ENCODE measurements at places on chromosomes 5 and 9.

DNA sequence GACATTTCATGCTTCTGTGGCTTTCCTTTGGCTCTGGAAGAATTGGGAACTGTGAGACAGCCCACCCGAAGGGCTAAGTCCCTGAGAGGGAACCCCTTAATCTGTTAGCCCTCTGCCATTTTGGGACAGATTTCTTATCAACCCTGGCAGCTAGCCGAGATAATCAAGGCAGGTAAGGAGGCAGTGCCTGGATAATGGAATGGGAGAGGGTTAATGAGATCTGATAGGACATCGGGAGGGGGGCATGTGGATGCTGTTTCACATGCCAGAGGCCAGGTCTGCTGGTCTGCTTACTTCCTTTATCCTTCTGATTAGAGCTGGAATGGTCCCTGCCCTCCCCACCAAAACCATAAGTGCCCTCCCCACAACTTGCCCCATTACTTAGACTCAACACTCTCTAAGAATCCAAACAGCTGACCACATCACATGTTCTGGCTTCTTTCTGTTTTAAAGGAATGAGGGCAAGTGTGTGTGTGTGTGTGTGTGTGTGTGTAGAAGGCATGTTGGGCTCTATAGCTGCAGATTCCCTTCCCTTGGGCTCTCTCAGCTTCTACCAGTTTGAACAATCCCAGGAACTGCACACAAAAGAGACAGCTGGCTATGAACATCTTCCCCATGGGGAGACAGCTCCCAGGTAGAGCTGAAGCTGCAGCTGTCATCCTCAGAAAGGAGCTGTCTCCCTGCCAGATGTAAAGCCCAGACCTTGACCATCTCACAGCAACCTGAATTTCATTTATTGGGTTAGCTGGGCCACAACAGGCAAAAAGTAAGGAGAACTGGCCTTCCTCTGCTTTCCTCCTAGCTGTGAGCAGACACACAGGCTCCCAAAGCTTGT lies 221.3 kb downstream of the PIK3R1 start:
- no peak for DNase-seq

DNA sequence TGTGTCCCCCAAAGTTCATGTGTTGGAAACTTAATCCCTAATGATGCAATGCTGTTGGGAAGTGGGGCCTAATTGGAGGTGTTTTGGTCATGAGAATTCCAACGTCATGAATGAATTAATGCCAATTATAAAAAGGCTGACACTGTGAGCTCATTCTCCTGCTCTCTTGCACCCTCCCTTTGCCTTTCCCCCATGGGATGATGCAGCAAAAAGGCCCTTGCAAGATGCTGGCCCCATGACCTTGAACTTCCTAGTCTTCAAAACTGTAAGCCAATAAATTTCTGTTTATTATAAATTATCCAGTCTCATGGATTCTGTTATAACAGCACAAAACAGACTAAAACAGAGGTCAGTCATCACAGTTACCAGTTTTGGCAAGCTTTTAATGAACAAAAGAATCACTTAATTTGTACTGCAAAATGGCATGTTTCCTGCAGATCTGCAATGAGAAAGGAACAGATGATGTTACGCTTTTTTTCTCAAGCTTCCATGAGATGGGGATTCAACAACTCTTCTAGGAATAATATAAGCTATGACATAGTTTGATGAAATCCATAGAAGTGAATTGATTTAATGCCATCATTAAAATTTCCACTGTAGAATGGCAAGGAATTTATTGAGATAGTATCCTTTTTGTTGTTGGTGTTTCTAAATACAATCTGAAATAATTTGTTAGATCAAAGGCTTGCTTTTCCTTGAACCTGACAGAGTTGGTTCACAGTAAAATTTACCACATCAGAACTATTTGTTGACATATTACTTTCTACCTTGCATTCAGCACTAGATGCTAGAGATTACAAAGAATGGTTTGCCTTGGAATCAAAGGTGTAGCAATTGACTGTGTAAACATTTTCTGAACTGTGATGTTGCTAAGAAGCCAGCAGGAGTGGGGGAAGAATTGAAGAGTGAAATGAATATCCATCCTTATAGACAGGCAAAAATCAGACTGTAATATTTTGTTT lies 29.3 kb upstream of the RFK start:
- no peak for DNase-seq

DNA sequence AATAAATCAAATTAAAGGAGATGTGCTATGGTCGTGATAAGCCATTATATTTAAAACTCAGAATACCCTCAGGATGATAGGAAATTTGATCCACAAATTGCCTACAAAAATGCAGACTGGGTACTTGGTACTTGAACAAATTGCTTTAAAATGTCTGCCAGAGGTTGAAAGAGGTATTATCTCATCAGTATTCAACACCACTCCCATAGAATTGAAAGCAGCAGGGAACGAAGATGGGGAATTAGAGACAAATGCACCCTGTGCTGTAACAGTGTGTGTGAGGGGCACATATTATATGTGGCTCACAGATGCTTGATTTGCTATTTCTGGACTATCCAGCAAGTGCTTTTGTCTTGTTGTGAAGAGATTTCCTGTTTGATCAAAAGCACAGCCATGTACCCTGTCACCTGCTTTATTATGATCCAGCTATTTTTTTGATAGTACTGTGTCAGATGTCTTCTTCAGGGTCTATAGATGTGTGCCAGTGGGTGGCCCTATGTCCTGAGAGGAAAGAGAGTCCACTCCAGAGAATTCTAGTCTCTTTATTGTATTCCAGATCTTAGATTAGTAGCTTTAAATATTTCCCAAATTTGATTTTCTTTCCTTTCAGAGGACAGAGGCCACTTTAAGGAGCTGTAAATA lies 120.1 kb downstream of the XRCC4 start:
- DNase-seq = no peak

DNA sequence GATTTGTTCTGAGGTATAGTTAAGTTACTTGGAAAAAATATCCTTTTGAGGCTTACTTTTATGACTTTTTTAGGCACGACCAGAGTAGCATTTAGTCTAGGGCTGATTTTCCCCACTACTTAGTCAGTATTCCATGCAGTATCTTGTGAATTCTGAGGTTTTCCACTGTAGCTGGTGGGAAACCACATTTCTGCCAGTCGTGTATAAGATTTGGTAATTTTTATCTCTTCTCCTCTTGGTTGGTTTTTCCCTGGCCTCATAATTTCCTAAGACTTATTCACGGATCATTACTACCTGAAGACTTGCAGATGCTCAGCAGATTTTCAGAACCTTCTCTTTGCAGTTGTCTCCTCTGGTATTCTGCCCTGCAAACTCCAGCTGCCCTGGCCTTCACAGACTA lies 23.5 kb downstream of the MTREX start:
- DNase-seq = no peak

GRCh38 chr5:138635265-138635664 lies 60.1 kb upstream of the HSPA9 start:
- no peak for DNase-seq

GRCh38 chr9:124969401-124969800 lies 28.5 kb upstream of the GOLGA1 start:
- no peak for DNase-seq

DNA sequence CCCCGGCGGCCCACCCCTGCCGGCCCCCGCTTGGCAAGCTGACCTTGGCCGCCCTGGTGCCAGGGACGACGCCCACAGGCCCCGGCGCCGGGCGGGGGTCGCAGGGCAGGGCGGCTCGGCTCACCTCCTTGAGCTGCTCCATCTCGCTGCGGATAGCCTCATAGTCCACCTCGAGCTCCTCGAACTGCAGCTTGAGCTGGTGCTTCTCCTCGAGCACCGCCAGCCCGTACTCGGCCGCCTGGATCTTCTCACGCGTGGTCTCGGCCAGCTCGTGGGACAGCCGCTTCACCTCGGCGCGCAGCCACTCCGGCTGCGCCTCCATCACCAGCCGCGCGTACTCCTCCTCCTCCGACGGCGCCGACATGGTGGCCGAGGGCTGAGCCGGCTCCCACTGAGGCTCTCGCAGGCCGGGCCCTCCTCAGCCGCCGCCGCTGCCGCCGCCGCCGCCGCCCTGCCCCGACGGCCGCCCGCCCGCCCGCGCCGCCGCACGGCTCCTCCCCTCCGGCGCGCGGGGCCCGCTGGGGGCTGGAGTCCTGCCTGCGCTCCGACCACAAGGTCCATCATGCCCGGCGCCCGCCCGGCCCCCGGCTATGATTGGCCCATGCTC lies at the start of gene BICD2:
Gene BICD2, minus strand, starts transcription at position 453 of the 607 bp plus-strand sequence. Its CDS starts 89 bp downstream, at position 364.
- no peak for DNase-seq

DNA sequence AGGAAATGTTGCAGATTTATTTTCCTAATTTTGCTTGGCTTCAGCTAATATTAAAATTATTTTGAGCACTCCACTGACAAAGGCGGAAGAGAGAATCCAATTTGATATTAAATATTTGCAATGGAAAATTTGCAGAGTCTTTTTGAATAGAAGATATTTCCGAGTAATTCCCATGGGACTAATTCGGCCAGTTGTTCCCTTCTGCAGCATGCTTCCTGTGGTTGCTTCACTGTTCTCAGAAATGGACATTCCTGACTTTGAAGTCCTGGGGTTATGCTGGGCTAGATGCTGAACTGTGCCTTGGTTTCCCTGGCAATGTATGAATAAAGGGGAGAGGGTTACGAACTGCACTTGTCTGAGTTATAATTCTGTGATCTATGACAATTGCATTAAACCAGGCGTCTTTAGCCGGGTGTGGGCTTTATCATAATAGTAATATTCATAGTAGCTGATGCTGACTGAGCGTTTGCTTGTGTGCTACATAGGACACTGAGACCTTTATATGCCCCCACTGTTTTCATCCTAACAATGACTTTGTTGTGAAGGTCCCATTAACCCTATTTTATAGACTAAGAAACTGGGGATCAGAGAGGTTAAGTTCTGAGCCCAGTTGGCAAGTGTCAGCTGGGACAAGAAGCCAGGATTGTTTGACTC lies 114.5 kb upstream of the SPRY4 start:
- no peak for DNase-seq

DNA sequence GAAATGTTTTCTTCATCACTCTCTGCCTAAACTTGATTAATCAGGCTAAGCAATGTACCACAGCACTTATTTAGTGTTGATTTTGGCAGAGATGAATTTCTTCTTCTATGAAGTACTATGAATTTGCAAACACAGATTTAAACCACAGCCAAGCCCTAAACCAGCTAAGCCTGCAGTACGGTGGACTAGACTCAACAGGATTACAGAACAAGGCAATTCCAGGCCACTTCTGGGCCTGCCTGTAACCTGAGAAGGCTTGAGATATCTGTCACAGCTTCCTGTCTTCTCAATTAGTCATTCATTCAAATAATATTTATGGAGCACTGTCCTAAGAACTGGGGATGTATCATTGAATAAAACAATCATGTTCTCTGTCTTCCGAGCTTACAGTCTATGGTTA lies 32.4 kb upstream of the CAST start:
- DNase-seq = no peak

GRCh38 chr5:133703935-133704334 lies 91.6 kb upstream of the FSTL4 start:
- DNase-seq = no peak

- no peak for DNase-seq
Observed at GRCh38 chr5:127886-128285, 35.9 kb downstream of the PLEKHG4B start.

DNA sequence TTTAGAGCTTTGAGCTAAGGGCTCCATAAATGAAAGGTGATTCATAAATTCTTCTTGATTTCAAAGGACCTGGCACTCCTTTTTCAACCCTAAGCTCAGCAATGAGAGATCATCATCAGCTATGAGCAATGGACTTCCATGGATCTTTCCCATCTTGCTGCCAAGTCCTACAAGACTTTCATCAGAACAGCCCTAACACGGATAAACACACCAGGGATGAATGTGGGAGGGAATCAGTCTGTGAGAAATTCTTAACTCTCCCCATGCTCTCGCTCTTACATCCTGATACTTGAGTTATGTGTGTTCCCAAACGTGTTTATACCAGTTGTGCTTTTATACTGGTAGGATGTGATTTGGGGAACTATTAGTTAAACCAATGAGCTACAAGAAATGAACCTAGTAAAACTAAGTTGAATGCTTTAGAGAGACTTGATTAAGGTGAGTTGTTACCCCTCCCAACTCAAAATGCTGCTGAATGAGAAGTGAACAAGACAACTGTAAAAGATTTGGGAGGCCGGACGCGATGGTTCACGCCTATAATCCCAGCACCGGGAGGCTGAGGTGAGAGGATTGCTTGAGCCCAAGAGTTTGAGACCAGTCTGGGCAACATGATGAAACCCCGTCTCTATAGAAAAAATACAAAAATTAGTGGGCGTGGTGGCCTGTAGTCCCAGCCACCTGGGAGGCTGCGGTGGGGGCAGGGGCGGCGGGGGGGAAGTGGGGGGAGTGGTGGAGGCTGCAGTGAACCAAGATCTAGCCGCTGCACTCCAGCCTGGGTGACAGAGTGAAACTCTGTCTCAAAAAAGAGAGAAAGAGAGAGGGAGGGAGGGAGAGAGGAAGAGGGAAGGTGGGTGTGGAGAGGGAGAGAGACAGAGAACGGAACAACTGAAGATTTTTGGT lies 5.2 kb upstream of the RPL26L1 start:
- DNase-seq = peak; percentile 78

Measured in AG04450 (cell line).